ENCODE measurements at places on chromosomes 1 and 21. TPM values are rescaled to one million over a fixed set of nuclear protein-coding genes. Genes with fewer than 3 reads are reported as not detected.

CD34 gene
- polyA plus RNA-seq, result 0.16 TPM

C1orf115 gene
- polyA plus RNA-seq, result 0.07 TPM

C1orf105 gene
- polyA plus RNA-seq, result not detected

KCNK2 gene
- polyA plus RNA-seq, result 41.3 TPM

C4BPB gene
- polyA plus RNA-seq, result not detected

All from IMR-90 (cell line).